Activated CD8-positive, alpha-beta memory T cell treated with anti-CD3 and anti-CD28 coated beads, Interleukin-2, amount 10 ng/mL, durations not matched to agents 7 days and 5 days (primary cell): ENCODE measurements at places on chromosomes 11 and 22.

GRCh38 chr11:74948546-74948897 is 369 bp downstream of the XRRA1 start:
- no peak for DNase-seq

DNA sequence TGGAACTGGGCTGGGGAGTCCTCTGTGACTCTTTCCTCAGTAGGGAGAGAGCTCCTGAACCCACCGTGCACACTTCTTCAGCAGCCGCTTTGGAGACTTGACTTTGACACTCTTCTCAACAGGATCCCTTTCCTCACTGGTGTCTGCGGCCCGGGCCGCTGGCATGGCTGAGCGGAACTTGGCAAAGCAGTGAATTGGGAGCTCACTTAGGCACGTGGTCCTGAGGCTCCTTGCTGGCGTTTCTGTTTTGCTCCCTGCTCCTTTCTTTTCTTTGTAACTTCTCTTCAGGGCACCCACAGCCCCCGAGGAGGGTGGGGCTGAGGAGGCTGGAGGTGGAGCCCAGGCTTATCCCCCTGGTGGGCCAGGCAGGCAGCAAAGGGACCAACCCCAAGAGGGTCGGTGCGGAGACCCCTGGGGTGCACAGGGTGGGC is 8.4 kb upstream of the KCNQ1OT1 start:
- DNase-seq = no peak

DNA sequence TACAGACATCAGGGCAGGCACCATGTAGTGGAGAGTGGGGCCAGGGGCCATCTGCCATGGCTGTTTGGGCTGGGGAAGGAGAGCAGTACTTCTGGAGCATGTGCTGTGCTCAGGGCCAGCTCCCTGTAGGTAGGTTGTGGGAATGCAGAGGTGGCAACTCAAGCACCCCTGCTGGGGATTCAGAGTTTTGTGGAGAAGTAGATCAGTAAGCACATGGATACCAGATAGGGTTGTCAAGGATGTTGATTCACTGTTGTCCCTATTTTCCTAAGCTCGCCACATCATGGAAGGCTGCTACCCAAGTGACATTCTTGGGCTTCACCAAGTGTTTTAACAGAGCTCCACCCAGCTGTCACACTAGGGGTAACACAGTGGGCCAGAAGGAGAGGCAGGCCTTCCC is 67.2 kb downstream of the BMAL1 start:
- no peak for DNase-seq

GRCh38 chr22:17874231-17874905 is 100.1 kb upstream of the BID start:
- no peak for DNase-seq

DNA sequence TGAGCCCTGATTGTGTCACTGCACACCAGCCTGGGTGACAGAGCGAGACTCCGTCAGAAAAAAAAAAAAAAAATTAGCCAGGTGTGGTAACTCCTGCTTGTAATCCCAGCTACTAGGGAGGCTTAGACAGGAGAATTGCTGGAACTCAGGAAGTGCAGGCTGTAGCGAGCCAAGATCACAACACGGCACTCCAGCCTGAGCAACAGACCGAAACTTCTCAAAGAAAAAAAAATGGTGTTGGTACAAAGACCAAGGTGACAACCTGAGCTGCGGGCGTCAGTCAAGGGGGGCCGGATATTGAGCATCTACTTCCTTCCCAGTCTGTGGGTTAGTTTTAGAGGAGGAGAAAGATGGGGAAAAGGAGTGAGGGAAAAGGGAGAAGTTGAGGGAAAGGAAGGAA is 48.5 kb upstream of the HSPA8 start:
- DNase-seq = no peak

DNA sequence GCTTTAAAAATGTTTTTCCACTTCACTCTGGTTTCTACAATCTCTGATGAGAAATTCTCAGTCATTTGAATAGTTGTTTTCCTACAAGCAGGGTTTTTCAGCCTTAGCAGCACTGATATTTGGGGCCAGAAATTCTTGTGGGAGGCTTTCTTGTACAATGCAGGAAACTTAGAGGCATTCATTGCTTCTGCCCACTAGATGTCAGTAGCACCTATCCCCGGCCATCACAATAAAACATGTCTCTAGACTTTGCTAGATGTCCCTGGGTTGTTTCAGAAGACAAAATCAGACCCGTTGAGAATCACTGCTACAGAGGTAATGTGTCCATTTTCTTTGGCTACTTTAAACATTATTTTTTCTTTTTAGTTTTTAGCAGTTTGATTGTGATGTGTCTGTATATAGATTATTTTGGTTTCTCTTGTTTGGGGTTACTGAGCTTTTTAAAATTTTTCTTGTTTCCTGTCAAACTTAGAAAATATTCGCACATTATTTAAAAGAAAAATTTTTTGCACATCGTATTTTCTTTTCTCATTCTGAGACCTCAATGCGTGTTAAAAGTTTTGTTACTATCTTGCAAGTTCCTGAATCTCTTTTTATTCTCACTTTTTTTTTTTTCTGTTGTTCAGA is 60.8 kb upstream of the CCDC179 start:
- DNase-seq = no peak
